ENCODE measurements at places on chromosomes 11 and 22.

- DNase-seq, result no peak
These were observed 100.3 kb upstream of the TEAD1 start for GRCh38 chr11:12573707-12574485.

GRCh38 chr11:68569357-68569756 lies 108.8 kb downstream of the PPP6R3 start:
- no peak for DNase-seq

DNA sequence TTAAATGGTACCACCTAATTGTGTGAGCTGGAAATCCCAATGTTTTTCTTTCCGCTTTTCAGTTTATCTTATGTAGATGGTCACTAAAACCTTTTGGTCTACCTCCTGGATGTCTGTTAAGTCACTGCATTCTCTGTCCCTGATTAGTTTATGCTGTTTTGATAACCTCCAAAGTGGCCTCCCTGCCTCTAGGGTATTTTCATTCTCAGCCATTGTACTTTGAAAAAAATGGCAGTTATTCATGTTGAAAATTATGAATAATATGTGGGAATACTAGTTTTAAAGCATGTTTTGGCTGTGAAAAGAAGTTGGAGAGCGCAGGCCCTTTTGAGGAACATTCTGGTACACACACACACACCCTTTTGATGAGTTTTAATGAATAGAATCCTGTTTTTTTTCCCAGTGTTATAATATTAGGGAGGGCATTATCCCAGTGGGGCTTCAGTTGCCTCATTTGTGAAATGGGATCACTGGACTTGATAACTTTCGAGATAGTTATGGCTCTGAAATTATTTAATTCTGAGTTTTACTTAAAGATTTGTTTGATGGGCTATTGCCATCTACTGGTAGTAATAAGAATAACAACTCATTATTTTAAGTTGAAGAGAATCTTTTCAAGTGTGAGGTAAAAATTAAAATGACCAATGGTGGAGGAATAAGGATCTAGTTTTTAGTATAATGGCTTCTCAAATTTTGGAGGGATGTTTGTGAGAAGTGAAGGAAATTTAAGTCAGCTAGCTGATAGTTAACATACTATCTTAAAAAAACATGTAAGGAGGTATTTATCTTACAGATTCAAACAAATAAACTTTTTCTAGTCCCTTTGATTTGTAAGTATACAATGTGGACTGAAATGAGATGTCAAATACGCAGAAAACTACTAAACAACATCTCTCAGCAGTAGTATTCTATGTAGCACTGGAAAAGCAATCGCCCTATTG lies 3.9 kb downstream of the FDX1 start:
- DNase-seq, result peak; percentile 34

GRCh38 chr11:94543695-94544645 lies at the start of gene FUT4:
Gene FUT4 (plus strand): TSS chr11:94543921. CDS start chr11:94544134, 213 bp downstream.
- DNase-seq, result peak; percentile 82

GRCh38 chr11:97229936-97230335 lies 840.1 kb downstream of the JRKL start:
- no peak for DNase-seq
